ENCODE measurements at places on chromosomes 6 and 20.

GRCh38 chr6:96929741-96930140, 5.2 kb downstream of the KLHL32 start:
- DNase-seq, result no peak

- no peak for DNase-seq
These were observed 27.6 kb downstream of the TREML4 start for GRCh38 chr6:41255638-41256246.

- DNase-seq, result no peak
These were observed 443.8 kb downstream of the KIF16B start for GRCh38 chr20:16129411-16129810.

DNA sequence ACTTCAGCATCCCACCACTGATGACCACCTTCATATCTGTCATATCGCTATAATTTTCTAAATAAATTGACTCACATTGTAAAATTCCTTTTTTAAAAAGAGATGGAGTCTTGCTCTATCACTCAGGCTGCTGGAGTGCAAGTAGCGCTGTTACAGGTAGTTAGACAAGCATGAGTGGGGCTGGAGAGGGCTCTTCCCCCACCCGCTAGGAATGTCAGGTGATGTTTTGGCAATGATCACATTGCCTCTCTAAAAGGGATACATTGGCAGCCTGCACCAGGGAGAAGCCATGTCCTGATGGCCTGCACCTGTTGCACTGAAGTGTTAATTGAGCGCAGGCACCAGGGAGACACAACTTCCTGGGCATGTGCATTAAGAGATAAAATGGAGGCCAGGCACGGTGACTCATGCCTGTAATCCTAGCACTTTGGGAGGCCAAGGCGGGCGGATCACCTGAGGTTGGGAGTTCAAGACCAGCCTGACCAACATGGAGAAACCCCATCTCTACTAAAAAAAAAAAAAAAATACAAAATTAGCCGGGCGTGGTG, 16.9 kb upstream of the SLC22A16 start:
- DNase-seq, result no peak

DNA sequence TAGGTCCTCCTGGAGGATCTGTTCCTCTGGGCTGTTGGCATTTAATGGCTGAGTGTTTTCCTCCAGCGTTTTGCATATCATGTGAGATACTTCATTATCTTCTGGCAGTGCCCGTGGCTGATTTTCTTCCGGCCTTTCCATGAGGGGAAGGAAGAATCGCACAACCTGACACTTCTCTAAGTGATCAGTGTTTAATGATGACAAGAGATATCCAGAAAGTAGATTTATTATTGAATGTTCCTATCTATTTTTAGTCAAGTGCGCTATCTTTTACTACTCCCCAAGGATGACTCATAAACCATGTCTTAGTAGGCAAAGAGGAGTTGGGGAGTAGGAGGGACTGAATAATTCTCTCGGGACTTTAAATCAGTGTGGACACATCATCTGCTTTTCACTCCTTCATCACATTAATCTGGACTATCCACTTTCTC, 149.7 kb downstream of the PLCB4 start:
- DNase-seq, result no peak

DNA sequence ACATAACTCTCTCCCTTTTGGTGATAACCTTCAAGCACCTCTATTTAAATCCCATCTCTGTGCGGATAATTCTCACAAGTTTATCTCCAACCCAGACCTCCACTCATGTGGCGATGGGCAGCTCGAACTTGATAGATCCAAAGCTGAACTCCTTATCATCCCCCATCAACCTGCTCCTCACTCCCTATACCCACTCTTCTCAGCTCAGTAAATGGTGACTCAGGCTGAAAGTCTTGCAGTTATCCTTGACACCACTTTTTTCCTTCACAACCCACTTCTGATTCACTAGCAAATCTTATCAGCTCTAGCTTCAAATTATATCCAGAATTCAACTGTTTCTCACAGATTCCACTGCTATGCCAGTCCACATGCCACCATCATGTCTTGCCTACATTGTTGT, 155.3 kb upstream of the STXBP5 start:
- no peak for DNase-seq

DNA sequence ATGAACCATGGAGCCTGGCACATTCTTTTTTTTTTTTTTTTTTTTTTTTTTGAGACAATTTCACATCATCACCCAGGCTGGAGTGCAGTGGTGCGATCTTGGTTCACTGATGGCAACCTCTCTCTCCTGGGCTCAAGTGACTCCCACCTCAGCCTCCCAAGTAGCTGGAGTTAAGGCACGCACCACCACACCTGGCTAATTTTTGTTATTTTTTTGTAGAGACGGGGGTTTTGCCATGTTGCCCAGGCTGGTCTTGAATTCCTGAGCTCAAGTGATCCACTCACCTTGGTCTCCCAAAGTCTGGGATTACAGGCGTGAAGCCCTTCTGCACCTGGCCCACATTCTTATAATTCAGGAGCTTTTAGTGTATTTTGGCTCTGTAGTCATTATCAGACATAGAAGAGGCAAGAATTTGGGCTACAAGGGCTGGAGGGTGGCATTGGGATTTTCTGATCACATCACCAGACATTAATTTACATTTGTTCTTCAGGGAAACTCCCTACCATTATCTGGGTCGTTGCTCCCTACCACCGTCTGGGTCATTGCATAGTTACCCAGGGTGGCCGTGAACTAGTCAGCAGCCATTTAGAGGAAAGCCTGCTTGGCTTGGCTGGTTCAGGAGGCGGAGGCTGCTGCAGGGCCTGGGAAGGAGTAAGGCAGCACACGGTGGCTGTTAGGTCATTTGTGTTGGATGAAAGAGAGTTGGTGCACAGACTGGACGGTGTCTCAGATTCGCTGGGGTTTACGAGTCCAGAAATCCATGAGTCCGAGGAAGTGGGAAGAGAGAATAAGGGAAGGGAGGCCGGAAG, 17.6 kb downstream of the ARID1B start:
- DNase-seq, result no peak

DNA sequence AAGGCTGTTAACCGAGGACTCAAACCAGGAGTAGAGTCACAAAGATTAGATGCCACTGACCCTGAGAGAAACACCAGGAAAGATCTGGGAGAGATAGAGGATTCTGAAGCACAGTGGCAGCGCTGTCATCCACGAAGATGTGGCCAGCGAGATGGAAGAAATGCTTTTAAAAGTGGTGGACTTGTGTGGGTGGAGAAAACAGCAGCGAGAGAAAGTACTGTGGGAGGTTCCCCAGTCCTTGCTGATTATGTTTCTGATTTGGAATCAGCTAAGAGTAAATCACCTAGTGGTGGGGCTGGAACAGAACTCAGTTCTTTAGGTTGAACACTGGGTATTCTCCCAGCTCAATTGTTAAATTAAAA, 435 bp upstream of the ZNF322 start:
- DNase-seq, result no peak

DNA sequence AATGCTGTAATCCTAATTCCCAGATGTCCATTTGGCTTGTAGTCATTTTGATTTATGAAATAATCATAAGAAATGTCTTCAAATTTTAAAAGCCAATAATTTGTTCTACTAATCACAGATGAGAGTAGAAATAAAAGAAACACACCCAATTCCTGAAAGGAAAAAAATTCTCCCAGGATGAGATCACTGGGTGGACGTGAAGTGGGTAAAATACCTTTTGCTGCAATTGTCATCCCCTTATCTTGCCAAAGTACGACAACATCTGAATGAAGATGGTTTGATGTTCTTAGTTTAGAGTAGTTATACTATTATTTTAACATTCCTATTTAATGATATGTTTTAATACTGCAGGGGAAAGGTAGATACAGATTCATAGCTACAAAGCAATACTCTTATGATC, 33.7 kb downstream of the MTHFD1L start:
- DNase-seq, result no peak

DNA sequence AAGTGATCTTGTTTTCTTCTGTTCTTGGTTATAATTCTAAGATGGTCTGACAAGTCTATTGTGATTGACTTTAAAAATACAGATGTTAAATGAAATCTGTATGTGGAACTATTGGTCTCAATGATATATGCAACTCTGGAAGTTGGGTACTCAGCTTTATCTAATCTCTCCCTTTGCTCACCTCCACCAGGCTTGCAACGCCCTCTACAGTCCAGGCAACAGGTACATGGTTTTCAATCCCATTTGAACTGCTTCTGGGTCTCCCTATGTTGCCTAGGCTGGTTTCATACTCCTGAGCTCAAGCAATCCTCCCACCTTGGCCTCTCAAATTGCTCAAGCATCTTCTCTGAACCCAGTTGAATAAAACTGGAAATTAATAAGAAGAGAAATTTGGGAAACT, 25.6 kb upstream of the HLA-DQB1 start:
- DNase-seq, result no peak

DNA sequence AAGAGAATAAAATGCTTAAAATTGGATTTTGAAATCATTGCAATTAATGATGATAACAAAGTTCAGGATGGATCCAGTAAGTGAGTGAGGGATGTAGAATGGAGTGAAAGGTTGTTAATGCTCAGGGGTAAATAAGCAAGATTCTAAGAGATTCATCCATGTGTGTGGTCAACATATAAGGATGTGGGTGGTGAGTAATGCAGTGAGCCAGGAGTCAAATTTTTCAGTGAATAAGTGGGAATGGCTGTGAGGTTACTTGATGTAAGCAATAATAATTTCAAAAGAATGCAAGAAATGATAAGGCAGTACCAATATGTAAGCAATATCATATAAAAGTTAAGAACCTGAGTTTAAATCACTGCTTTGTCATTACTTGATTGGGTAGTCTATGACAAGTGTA, 207.5 kb upstream of the ADGRB3 start:
- no peak for DNase-seq

Measured in hippocampal formation (tissue), 2 donors.